ENCODE measurements at places on chromosomes 5 and 9. TPM values are rescaled to one million over a fixed set of nuclear protein-coding genes. Genes with fewer than 3 reads are reported as not detected.

GMCL2 gene
- not detected for total RNA-seq

PCDHA12 gene
- 0.35 TPM for total RNA-seq

NREP gene
- total RNA-seq: 333 TPM

CARTPT gene
- total RNA-seq: 0.23 TPM

SPATA31D4 gene
- total RNA-seq: not detected

KIF24 gene
- total RNA-seq: 5.6 TPM

DAB2 gene
- total RNA-seq: 101 TPM
